ENCODE measurements at places on chromosomes 3 and 15. TPM values are rescaled to one million over a fixed set of nuclear protein-coding genes. Genes with fewer than 3 reads are reported as not detected.

LAMB2 gene
- total RNA-seq = 16.6 TPM

ZDHHC19 gene
- 1.2 TPM for total RNA-seq

GRCh38 chr3:48130321-48130904, 57.8 kb downstream of the CDC25A start:
- DNase-seq = no peak

DNA sequence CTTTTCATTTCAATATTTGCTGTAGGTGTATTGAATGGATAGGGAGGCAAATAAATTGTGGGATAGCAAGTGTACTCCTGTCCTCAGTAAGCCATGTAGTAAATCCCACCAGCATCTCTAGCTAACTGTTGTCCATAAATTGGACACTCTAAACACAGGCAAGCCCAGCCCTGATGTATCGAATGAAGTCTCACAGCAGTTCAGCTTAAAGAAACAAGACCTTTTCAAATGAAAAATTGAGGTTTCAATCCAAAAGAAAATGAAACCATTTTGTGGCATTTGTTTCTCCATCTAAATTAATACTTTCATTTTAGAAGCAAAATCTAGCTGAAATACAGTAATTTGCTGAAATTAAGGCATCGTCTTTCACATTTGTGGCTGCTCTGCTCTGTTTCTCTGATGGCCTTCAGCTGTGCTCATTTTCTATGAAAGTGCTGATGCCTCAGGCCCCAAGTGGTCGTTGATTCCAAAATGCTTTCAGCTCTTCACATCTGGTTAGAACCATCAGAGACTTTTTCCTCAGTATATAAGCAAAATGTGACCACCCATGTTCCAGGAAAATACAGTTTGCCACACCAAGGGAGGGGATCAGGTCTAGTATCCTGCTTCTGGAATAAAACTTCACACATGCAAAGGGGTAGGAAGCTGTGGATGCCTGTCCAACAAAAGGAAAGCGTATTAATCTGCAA, 245.0 kb downstream of the ZMAT3 start:
- DNase-seq = no peak

DNA sequence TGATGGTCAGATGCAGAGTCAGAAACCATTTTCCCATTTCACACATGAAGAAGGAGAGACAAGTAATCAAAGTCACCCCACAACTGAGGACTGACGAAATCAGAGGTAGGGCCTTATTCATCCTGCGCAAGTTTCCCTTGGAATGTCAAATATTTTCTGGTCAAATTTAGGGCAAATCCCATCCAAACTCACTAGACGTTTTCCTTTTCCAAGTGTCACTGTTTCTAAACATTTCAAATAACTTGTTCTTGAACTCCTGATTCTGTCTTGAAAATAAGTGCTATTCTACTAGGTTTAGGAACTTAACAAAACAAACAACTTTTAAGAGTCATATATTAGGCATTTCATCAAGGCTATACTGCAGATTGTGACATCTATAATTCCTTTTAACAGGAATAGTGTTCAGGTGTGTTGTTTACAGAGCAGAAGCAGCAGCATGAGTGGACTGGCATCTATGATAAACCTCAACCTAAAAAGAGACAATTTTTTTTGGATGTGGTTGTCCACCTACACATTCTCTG, 40.7 kb downstream of the SUMF1 start:
- DNase-seq = no peak

DNA sequence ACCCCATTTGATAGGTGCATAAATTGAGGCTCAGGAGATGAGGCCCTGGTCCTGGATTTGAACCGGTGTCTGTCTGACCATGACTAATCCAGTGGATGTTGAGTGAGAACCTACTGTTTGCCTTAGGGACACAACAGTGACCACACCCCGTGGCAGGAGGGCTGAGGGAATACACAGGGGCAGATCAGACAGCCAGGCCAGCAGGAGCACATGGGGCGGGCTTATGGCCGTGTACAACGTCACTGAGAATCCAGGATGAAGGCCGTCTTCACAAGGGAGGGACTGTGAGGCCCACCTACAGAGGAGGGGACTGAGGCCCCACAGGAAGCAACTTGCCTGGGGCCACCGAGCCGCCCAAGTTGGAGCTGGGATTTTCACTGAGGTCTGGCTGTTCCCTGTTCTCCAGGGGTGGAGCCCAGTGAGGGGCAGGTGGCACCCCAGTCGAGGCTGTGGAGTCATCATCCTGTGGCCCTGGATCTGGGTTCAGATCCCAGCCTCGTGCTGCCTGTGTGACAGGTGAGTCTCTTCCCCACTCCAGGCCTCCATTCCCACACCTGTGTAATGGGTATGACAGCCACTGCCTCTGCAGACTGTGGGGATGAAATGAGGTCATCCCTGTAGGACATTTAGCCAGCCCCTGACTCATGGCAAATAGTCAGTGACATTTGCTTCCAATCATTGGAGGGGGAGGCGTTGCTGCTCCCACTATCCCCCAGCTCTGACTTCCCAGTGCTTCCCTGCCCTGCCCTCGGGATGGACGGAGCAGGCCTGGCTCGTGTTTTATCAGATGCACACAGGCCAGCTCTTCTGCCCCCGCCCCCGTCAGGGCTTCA, 6.3 kb upstream of the PLXND1 start:
- peak; percentile 33 for DNase-seq

FANCD2OS gene
- not detected for total RNA-seq

AGTR1 gene
- total RNA-seq = not detected

DNA sequence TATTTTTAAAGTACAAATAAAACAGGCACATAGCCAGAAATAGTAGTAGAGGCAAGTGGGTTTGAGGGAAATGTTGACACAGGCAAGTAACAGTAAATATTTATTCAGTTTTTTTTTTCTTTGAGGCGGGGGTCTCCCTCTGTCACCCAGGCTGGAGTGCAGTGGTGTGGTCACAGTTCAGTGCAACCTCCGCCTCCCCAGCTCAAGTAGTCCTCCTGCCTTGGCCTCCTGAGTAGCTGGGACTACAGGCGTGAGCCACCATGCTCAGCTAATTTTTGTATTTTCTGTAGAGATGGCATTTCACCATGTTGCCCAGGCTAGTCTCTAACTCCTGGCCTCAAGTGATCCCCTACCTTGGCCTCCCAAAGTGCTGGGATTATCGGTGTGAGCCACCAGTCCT, 43.5 kb downstream of the PHLDB2 start:
- no peak for DNase-seq

DNA sequence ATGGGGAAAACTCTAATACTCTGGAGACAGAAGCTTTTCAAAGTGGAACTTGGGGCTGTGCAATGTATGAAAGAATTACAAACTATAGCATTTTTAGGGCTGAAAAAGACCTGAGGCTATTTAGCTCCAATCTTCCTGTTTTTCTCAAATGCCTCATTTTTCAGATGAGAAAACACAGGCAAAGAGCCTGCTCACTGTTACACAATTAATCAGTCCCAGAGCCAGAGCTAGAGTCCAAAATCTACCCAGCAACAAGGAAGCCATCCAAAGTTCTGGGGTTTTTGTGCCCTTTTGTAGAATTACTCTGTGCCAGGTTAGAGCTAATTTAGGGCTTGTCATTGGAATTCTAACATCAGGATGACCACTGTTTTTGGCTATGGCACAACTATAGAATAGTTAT, 45.5 kb downstream of the GPR149 start:
- DNase-seq = no peak

DNA sequence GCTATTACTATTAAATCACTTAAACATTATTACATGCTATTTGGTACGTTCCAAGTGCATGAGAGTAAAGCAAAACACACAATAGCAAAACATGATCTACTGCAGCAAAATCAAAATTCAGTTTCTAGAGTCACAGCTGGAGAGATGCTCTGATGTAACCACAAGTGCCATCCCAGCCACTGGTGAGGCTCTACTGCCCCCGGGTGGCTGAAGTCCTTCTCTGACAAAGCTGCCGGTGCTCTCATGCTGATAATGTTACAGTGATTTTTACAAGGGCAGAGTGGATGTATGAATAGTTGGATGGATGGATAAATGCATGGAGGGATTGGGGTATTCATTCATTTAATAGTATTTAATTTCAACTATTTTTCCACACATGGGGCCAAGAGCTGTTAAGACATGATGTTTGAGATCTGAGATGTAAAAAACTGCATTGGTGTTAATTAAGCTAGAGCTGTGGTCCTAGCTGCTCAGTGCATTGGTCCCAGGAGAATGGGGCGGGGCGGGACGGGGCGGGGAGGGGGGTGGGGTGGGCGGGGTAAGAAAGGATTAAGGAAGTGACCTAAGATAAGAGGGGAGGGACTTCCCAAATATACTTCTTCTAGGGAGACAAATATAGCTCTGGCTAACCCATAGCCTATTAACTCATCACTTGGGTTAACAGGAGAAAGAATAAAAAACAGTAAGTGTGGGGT, 5.3 kb upstream of the SPESP1 start:
- peak; percentile 88 for DNase-seq

MB21D2 gene
- total RNA-seq = 42.5 TPM

DNA sequence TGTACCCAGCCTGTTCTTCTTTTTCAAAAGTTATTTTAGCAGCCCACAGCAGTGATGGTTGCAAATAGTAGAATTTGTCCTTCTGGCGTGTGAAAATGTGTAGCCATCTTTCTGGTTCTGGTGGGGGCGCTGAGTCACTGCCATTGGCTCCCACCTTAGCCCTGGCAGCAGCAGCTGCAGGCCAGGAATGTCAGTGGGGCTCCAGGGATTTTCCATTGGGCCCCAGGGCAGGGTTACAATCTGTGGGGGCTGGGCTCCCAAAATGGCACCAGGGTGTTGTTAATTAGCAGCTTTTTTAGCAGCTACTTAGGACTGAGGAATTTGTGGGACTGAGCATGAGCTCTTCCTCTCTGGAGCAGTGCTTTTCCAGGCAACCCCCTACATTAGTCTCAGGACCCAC, 38.9 kb downstream of the TOPAZ1 start:
- no peak for DNase-seq

GRCh38 chr15:51751697-51752683, 593 bp downstream of the TMOD2 start:
- peak; percentile 61 for DNase-seq

DNA sequence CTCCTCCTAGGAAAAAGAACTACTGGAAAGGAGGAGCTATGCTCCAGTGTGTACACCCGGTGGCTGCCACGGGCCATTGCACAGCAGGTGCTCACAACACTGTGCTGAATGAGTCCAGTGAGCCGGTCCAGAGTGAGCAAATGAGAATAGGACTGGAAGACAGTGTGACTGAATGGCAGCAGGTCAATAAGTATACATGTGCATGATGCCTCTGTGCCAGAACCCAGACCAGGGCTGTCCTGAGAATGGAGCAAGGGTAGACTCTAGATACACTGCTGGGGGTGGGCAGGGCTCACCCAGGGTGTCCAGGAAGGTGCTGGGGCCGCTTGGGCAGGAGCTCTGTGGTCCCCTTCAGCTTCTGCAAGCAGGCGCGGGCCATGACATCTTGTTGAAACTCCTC, 8.3 kb downstream of the POLG start:
- DNase-seq = no peak

- no peak for DNase-seq
Observed at GRCh38 chr15:101795455-101795854, 7.9 kb upstream of the OR4F6 start.

DNA sequence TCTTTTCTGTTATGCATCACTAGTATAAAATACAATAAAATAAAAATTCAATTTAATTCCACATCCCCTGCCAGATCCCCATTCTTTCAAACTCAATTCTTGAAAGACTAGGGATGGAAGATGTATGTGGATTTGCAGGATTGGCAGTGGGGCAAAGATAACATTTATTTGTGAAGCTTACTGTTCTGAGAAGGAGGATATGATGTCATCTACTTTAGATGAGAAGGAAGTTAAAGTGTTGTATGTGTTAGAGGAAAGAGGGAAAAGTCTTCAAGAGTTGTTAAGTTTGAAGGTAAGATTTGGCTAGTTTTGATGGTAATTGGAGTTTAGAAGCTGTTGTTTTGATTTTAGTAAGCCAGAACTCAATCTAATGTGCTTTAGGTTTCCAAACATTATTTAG, 845.1 kb upstream of the NR2F2 start:
- DNase-seq = no peak
